ENCODE measurements at places on chromosomes 5 and 9.

GRCh38 chr5:96527768-96528661 is 95.0 kb upstream of the PCSK1 start:
- no peak for DNase-seq

DNA sequence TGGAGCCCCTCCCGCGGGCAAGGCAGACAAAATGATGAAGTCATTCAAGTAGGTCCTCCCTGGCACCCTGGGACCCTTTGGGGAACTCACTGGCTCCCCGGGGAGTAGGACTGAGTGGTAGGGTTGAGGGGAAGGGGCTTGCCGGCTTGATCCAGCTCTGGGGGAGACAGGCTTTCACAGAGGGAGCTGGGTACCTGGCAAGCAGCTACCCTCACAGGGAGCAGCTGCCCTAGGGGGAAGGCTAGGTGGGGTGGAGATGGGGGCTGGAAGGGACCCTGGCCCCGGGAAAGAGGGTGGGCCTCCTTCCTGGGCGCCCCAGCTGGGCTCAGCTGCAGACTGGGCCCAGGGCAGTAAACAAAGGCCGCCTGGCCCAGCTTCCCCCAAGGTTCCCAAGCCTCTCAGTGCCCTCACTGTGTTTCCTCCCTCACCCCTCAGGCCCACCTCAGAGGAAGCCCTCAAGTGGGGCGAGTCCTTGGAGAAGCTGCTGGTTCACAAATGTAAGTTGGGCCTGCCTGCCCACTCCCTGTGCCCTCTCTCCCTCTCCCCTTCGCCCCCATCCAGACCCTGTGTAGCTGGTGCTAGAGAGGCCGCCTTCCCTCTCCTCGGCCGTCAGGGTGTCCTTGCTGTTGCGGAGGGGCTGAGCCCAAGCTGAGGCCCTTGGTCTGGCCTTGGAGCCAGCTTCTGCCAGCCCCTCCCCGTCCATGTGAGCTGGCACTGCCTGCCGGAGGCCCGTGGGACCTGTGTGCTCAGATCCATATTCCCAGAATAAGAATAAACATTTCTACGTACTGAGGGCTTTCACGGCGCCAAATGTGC is 131.2 kb downstream of the RGS3 start:
- no peak for DNase-seq

GRCh38 chr9:133290751-133291302 is 15.8 kb upstream of the ABO start:
- no peak for DNase-seq

DNA sequence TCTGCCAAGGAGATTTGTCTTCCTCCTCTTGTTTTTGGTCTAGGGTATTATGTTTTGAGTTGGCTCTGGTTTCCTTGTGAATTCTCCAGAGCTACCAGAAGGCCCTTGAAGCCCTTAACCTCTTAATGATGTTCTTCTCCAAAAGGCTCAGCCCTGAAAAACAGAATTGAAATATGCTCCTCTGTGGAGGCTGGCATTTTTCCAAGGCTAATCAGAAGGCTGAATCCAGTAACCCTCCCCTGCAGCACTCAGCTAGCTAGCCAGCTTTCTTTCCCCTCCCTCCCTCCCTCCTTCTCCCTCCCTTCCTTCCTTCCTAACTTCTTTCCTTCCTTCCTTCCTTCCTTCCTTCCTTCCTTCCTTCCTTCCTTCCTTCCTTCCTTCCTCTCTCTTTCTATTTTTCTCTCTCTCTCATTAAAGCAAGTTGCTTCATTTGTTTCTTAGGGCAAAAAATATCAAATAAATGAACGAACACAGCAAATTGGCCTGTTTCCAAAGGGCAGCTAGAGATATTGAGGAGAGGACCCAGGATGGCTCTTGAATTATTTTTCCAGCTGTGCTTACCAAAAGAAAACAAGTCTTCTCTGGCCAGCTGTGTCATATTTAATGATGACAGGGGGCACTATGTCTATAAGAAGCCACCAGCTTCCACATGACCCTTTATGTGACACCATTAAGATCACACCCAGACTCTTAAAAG is 38.7 kb downstream of the JAKMIP2 start:
- no peak for DNase-seq

- no peak for DNase-seq
These were observed 170.4 kb upstream of the FSTL4 start for GRCh38 chr5:133782736-133783135.

DNA sequence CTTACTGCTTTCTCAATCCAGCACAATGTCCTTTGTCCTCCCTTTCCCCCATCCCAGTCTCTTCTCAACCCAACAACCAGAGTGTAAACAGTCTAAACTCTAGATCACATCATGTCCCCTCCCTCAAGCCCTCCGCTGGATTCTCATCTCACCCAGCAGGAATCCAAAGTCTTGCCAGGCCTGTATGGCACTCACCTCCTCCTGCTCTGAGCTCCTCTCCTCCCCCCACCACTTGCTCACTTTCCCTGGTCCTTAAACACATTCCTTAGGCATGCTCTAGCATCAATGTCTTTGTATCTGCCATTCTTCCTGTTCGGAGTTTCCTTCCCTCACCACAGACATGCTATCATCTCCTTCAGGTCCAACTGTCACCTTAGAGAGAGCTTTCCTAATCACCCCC is 78.8 kb downstream of the NIPSNAP3B start:
- DNase-seq: no peak

- no peak for DNase-seq
These were observed 28.0 kb upstream of the UBAC1 start for GRCh38 chr9:135989157-135989556.
